CD4-positive, alpha-beta T cell treated with Interleukin-21 for 1 hour (primary cell): ENCODE measurements at places on chromosomes 12 and 14.
A peak's percentile ranks its signal among the peaks of the same experiment; 100 is the strongest.

DNA sequence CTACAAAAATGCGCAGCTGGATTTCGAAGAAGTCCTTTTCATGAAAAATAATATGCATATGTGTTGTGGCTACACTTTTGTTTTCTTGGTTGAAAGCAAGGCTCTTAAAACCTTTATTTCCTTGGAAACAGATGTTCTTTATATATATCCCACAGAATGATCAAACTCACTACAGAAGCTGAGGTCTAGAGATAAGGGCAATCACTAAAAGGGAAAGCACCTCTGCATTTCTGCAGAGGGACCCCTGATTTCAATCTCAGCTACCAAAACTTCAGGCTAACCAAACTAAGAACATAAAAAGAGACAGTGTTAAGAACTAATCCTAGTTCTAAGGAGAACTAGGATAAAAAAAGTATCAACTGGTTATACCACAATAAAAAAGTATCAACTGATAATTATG is 65.4 kb upstream of the CDKL1 start:
- DNase-seq, result no peak

- DNase-seq, result no peak
Measured at GRCh38 chr14:95255013-95255412, 64.7 kb downstream of the CLMN start.

- DNase-seq, result peak; percentile 85
Measured at GRCh38 chr12:9634177-9634803, 26.6 kb upstream of the KLRB1 start.

DNA sequence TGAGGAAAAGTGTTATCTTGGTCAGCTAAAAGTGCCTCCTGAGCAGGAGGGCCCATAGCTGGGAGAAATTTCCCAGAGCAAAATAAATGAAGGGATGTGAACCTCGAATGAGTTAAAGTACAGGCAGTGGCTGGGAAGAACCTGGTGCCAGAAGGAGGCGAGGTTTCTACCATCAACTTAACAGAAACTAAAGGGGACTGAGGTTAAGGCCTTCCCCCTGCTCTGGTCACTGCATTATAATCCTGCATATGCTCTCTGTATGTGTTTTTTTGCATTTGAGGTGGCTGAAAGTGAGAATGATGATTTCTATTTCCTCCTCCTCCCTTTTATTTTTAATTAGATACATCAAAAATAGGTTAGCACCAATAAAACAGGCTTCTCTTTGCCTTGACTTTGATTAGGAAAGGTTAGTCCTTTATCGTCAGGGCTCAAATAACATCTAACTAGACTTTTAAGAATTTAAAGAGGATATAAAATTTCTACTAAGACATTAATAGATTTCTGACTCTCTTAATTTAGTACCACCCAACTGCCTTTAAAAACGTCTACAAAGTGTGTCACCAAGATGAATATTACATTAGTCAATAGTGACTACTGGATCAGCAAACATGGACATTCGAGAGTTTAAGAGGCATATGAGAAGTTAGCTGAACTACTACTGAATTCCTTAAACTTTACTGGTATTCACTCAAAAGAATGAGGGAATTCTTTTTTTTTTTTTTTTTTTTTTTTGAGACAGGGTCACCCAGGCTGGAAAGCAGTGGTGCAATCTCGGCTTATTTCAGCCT is 49.2 kb downstream of the GALNT4 start:
- no peak for DNase-seq

- DNase-seq, result no peak
Measured at GRCh38 chr12:31629756-31630732, 29.4 kb upstream of the ETFBKMT start.

- DNase-seq, result no peak
Measured at GRCh38 chr14:99077844-99078236, 194.2 kb downstream of the BCL11B start.

DNA sequence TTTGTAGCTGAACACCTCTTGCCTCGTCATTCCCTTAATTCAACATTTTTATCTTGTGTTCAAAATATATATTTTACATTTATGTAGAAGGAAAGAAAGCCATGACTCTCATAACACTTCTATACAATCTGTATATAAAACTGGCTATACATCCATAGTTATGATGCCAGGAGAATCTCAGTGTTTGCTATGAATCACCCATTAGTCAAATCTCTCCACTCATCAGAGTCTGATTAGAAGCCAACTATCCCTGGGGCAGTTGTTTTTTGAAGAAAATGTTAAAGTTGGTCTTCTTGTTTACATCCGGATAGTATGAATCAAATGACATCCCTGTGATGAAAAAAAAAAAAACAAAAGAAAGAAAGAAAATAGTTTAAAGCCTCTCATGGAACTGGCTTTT is 503.9 kb downstream of the NELL2 start:
- no peak for DNase-seq
